ENCODE measurements at places on chromosomes 11 and 22. TPM values are rescaled to one million over a fixed set of nuclear protein-coding genes. Genes with fewer than 3 reads are reported as not detected.
A peak's percentile ranks its signal among the peaks of the same experiment; 100 is the strongest.

Gene GLB1L3
- total RNA-seq = 0.12 TPM

Gene OR52I1
- total RNA-seq = not detected

Gene DENND5A
- total RNA-seq = 56.5 TPM

Gene GPHA2
- not detected for total RNA-seq

Gene ZC3H12C
- 17.7 TPM for total RNA-seq

Gene RAC2
- 4.4 TPM for total RNA-seq

Gene TUBA8
- 1.7 TPM for total RNA-seq

Gene MPZL3
- 0.60 TPM for total RNA-seq

- DNase-seq = no peak
Observed at GRCh38 chr22:19509191-19509590, 15.0 kb downstream of the CLDN5 start.

DNA sequence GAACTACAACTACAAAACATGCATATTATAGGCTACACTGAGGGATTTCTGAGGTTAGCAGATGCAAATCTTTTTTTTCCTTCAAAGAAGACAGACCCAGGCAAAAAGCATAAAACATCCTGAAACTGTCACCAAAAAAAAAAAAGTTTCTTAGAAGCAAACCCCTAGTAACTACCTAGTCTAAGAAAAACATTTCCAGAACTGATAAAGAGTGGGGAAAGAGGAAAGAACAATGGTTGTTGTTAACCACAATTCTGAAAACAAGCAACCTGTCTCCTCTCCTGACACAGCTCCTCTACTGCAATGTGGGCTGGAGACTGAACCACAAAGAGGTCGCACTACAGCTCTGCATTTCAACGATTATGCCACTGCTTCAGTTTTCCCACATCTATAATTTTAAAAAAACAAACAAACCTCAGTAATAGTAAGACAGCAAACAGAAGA is 15.0 kb downstream of the DENND5A start:
- DNase-seq = no peak

DNA sequence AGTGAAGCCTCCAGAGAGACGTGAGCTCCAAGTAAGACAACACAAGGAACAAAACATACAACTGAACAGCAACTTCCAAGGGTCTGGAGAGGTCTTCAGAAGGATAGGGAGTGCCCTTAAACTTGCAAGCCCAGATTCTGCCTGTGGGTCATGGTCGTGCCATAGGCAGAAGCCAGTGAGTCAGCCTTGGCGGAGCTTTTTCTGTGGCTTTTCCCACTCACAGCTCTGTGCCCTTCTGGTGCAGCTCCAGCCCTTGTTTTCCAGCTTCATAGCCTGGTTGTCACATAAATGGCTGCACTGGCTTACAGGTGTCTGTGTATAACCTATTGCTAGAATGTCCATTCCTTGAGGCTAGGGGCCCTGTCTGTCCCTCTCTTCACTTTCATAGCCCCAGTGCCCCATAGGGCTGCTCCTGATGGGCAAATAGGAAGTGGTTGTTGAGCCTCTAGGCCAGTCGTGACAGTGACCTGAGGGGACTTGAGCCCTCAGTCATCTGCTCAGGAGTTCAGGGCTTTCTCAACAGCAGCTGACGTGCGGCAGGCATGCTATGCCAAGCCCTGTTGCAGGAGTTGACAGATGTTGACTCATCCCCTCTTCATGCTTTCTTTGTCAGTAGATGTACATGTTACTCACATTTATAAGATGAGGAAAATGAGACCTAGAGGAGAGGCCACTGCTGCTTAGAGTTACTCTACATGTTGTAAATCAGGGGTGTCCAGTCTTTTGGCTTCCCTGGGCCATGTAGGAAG is 7.4 kb downstream of the MED15 start:
- no peak for DNase-seq

DNA sequence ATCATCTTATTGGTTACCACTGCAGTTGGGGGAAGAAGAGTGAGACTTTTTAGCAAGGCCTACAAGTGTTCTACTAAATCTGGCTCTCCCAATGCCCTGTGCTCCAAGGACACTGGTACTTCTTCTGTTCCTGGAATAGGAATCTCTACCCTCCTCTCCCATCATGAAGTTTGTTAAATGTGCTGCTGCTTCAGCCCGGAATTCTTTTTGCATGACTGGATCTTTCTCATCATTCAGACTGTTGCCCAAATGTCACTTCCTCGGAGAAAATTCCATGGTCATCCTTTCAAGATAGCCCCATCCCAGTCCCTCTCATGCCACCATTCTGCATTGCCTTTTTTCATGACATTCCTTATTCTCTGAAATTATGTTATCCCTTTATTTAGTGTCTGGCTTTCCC is 400.8 kb downstream of the SOX6 start:
- no peak for DNase-seq

DNA sequence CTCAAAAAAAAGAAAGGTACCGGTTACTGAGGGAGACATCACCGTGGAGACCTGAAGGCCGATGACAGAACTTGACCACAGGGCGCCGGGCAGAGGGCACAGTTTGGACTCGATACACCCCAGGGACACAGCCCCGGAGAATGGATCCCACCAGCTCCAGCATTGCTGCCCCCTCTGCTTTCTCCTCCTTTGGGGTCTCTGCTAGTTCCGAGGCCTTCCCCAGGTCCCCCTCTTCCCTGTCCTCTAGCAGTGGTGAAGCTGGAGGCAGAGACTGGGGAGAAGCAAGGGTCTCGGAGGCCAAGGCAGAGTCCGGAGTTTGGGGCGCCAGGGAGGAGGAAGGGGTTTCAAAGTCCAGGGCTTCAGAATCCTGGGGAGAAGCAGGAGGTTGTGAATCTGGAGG is 4.8 kb upstream of the EEF1G start:
- no peak for DNase-seq

- no peak for DNase-seq
Observed at GRCh38 chr11:18492888-18493287, 33.9 kb downstream of the TSG101 start.

DNA sequence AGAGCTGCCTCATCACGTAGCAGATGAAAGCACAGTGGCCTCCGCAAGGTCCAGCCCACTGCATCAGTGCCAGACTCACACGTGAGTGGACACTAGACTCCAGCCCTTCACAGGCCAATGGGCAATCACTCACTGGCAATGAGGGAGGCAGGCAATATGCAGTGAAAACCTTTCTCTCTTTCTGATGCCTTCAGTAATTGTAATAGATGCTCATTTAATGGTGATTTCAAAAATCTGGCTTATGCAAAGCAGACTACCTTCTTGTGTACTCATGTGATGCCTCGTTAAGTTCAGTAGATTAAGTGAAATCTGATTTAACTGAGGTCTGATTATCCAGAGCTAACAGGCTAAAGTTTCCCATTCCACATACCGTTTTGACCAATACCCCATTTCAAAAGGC is 546.9 kb downstream of the MIAT start:
- no peak for DNase-seq

DNA sequence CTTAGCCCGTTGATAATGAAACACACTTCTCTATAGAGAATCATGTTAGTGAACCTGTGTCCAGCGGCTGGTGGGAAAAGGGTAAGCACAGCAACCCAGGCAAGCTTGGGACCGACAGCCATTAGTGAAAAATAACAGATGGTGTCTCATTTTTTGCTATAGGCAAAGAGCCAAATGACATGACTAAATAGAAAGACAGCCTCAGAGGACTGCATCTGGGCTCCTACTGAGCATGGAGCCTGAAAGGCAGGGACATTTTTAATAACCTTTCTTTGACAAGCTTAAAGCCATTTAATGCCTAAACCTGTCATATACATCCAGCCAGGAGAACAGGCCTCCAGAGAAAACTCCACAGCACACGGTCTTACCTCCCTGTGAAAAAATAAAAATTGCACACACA is 67.0 kb downstream of the FANCF start:
- no peak for DNase-seq

DNA sequence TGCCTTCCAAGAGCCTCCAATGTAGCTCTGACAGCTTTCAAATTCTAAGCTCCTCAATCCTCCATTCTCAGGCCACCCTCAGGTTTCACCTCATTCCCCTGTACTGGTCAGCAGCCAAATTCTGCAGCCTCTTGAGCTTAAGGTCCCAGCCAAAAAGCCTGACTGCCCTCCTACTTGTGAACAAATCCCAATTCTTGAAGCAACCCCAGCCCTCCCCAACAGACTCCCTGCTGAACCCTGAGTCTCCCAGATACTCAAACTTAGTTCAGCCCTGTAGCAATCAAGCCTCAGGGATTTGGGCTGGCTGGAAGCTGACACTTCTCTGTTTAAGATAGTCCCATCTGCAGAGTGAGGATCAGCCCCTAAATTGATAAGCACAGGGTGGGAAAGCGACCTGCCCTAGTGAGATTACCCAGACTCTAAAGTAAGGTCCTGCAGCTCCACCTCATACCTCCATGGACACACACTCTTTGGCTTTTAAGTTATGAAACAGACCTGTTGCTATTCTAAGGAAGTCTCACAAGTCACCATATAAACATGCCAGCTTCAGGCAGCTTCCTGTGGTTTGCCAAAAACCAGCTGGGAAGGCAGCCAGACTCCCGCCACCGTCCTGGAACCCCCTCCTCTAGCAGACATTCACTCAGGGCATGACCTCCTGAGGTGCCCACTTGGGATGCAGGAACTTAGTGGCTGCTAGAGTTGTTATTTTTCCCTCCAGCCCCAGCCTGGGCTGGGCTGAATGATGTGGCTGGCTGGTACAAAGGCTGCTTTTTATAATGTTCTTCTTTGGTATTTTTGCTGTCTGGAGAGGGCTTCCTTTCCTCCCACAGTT is 82.5 kb upstream of the PICALM start:
- DNase-seq = peak; percentile 43

- no peak for DNase-seq
Observed at GRCh38 chr11:104653407-104653806, 244.9 kb downstream of the CASP12 start.

DNA sequence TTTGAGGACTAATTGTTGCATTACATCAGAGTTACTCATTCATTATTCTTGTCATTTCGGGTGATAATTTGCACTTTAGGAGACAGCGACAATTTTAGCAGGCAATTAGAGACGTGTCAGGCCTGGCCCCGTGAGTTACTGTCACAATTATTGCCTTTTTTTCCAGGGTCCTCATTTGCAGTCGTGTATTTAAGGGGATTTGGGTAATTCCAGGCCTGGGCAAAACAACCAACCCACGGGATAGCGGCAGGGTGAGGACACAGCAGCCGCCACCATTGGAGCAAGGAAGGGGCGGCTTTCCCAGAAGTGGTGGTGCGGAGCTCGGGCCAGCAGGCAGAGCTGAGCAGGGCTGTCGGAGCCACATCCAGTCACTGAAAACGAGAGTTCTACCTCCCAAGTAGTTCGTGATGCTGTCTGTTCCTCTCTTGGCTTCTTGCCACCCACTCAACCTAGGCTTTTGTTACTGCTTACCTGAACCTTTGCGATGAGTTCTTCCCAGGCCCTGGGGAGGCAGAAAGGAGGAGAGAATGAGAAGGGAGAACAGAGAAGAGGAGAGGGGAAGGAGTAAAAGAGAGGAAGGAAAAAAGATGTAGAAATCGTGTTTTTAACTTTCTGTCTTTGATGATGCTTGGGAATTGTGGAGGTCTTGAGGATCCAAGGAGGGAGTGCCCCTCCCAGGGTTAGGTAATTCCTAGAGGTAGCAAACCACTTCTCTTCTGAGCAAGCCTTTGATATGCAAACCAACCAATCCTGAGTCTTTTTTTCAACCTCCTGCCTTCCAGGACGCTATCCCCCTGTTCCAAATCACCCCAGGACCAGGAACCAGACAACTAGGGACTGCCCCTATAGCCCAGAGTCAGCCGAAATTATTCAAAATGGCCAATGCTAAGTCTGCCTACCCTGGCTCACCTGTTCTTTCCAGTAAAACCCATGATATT is 236.1 kb downstream of the MIAT start:
- no peak for DNase-seq

GRCh38 chr11:119730789-119731386 is 1.9 kb upstream of the NECTIN1 start:
- no peak for DNase-seq

GRCh38 chr11:131785801-131786200 is 415.4 kb downstream of the NTM start:
- DNase-seq = no peak

GRCh38 chr22:48644997-48645396 is 1182.7 kb downstream of the BRD1 start:
- no peak for DNase-seq

- no peak for DNase-seq
Observed at GRCh38 chr11:39542460-39542859, 1917.0 kb downstream of the LRRC4C start.

DNA sequence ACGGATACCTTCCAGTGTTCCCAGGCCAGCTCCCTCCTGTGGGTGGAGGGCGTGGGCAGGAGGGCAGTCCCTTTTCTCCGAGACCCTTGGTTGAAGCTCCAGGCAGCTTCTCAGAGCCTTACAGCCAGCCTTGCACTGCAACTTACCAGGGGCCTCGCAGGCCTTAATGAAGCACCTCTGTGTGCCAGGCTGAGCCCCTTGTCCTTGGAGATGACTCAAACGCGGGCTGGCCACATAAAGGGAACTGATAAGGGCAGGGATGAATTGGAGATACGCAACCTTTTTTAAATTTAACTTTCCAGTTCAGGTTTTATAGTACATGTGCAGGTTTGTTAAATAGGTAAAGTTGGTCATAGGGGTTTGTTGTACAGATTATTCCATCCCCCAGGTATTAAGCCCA is 72.7 kb downstream of the WNT7B start:
- no peak for DNase-seq

- DNase-seq = no peak
Observed at GRCh38 chr11:35227576-35228327, 88.8 kb downstream of the CD44 start.

- peak; percentile 70 for DNase-seq
Observed at GRCh38 chr22:31148953-31149627, 8.8 kb upstream of the PLA2G3 start.

DNA sequence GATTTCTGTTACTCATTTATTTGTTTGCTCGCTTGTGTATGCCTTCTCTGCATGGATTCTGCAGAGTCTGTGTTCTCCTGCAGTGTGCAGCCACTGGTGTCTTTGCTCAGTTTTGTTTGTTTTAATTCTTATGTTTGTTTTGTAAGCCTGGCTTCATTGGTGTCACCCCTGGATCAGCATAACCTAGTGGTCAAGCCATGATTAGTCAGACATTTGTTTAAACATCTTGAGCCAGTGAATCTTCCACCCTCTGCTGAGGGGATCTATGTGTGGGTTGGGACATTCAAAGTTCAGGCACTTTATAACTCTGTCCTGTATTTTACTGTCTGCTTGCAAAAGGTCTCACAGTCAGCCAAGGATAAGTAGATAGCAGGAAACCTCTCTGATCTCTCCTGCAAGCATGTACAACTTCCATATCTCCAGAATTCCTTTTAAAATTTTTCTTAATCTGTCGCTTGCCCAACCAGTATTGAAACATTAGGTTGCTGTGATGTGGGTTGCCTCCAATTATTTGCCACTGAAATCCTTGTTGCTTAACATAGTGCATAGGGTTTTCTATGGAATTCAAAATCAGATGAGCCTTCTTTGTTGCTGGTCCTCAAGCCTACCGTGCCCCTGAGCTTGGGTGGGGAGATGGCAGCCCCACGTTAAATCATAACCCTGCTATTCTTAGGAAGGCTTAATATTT is 86.8 kb downstream of the KCNQ1OT1 start:
- no peak for DNase-seq

Data from ovary (tissue), 10 donors.